ENCODE measurements at places on chromosomes 5 and 9.
A peak's percentile ranks its signal among the peaks of the same experiment; 100 is the strongest.

GRCh38 chr5:158911693-158912363 lies 187.9 kb downstream of the EBF1 start:
- DNase-seq: no peak

GRCh38 chr5:373710-374602 lies 52.4 kb downstream of the AHRR start:
- DNase-seq: no peak

GRCh38 chr9:37412431-37413151 lies 9.9 kb upstream of the GRHPR start:
- DNase-seq: no peak

- DNase-seq: peak; percentile 67
These were observed at the start of gene SPACA9 for GRCh38 chr9:132878695-132879456. Gene SPACA9, plus strand, starts transcription at chr9:132878898. Its CDS starts 5,050 bp downstream, at chr9:132883948.

GRCh38 chr5:42919600-42919999 lies 107.9 kb upstream of the SELENOP start:
- DNase-seq: no peak

DNA sequence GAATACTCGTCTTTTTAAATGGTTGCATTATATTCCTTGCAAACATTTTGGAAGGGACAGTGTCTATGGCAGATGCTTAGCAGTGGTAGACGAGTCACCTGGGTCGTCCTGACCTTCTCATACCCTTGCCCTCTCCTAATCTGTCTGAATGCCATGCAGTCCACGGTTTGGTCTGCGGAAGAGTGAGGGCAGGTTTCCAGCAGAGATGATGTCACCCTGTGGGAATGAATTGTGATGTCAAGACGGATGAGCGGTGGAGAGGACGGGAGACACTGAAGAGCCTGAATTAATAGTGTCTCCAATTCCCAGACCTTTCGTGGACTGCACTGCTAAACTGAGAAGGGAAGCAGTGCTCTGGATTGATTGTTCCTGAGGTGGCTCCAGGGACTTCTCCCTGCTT lies 329.0 kb upstream of the PANK3 start:
- DNase-seq: no peak

DNA sequence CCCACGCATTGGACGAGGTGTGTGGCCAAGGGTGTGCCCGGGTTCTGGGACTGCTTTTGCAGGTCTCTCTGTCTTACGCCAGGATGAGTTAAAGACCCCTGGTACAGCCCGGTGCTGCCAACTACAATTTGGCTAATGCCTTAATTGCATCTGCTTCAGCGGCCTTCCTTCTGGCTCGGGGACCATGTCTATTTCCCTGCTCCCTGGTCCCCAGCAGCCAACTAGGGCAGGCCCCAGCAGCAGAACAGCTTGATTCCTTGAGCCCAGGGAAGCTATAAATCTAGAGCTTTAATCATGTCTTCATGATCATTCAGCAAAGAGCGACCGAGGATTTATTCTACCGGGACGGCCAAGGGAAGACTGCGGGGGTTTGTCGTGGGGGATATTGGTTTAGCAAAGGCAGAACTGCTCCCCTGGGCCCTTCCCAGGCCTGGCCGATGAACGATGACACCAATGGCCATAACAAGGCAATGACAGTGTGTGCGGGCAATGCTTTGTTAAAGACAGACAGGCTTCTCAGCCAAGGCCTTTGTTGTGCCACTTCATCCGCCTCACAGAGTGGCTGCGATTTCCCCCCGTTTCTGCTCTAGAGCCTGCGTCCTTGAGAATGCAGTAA lies 51.4 kb downstream of the CFAP77 start:
- DNase-seq: no peak

GRCh38 chr5:172832383-172833315 lies 1.4 kb upstream of the ERGIC1 start:
- no peak for DNase-seq

GRCh38 chr9:90813523-90813922 lies 11.9 kb downstream of the SYK start:
- no peak for DNase-seq

DNA sequence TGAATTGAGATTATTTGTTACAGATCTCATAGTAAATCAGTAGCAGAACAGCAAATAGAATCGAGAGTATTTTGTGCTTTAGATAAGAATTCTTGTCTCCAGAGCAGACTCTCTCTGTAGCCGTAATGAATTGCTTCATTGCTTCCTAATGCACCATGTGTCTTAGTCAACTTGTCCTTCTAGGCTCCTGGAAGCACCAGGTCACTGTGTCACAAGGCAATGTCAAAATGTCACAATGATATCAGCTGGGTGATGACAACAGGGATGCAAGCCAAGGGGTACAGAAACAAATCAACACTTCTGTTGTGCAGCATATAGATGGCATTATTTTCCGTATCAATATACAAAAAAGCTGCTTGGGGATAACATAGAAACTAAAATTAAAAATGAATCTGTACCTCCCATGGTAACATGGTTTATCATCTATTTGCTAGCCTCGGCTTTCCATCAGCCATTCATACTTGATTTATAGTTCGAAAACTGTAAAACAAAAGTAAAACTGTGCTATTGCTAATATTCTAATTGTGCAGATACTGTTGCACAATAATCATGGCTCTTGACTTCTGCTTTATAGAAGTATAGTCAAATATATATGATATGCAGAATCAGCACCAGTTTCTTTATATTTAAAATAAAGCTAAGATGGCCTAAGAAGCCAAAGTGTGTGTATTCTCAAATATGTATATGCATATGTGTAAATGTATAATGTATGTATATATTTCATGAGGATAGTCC lies 435.9 kb upstream of the TLE4 start:
- DNase-seq: no peak

GRCh38 chr5:81980598-81981260 lies 8.9 kb downstream of the ATG10 start:
- DNase-seq: no peak

- no peak for DNase-seq
These were observed 441.5 kb downstream of the RASEF start for GRCh38 chr9:82621447-82621846.

DNA sequence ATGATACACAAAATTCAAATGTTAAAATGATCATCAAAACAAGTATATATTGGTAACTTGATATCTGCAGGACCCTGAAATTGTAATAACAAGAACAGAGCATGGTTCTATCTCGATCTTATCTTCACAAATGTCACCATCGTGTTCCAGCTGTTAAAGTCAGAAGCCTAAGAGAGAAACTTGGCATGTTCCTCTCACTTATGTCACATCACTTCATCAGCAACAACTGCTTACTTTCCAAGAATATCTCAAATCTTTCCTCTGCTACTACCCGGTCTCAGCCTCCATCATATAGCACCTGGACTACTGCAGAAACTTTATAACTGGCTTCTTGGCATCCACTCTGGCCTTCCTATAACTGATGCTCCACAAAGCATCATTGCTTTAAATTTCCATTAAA lies 84.9 kb downstream of the FBN2 start:
- DNase-seq: no peak

DNA sequence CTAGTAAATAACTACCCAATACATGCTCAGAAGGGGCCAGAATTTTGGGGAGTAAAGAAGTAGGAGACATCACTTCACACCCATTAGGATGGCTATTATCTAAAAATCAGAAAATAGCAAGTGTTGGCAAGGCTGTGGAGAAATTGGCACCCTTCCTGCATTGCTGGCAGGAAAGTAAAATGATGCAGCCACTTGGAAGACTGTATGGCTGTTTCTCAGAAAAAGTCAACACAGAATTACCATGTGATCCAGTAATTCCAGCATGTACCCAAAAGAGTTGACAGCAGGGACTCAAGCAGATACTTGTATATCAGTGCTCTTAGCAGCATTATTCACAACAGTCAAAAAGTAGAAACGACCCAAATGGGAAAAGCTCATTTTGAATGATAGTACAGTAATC lies 107.6 kb downstream of the APBA1 start:
- DNase-seq: no peak

DNA sequence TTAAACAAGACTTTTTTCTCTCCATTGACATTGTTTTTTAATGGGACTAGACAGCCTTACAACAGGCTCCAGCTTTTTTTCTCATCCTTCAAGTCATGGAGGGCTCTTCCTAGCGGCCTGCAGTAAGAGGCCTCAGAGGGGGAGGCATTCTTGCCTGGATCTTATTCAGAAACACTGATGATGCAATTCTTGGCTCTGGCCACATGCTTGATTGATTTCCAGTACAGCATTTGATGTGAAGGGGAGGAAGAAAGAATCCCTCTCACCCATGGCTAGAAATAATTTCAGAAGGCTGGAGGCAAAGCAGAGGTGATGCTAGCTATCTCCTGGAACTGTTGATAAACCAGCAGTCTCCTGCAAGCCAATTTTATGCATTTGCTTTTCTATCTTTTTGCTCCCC lies 324.8 kb downstream of the PRELID2 start:
- DNase-seq: peak; percentile 47

DNA sequence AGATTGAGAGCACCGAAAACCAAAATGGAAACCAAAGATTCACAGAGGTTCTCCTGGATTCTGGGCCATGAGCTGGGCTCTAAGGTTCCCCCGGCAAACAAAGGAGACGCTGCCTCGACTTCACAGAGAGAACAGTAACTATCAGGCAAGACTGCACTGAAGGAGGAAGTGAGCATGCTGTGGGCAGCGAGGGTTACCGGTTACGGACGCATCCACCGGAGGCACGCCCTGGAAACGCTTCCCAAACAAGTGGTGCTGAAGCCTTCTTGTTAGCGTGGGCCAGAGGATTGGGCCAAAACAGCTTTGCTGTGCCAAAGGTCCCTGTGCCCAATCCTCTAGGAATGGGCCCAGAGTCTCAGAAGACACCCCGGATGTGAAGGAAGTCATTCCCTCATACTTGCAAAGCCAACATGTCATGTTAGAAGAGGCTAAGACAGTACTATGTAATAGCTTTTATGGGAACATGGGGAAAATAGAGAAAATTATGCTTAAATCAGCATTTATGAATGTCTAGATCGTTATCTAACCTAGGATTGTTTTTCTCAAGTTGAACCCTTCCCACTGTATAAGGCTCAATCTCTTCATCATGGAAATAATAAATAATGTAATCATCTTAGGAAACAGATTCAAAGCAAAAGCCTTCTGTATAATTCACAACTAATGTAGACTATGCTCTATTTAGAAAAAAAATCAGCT lies 145.4 kb downstream of the GABBR2 start:
- no peak for DNase-seq

GRCh38 chr9:19464764-19465585 lies 56.2 kb downstream of the ACER2 start:
- peak; percentile 51 for DNase-seq

DNA sequence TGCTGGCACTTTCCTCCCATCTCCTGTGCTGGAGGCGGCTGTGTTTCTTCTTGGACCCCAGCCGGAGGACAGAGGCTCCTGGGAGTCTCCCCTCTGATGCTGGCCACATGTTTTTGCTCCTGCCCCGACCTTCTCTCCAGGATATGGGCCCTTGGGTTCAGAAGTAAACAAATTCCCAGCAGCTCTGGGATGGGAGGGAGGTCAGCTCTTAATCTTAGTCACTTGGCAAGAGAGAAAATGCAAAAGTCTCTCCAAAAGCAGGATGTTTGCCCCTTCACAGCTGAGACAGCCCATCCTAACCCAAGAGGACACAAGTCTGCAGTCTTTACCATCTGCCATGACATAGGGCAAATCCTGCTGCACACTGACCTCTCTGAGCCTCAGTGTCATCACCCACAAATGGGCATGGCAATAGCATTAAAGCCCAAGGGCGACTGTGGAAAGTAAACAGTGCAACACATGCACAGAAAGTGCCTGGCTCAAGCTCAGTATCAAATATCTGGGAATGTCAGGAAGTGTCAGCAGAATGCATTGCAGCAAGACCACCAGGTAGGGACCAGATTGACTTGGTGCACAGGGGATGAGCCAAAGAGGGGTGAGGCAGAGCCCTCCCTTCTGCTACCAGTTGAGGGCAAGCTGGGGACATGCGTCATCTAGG lies 117.0 kb upstream of the CXCL14 start:
- no peak for DNase-seq

DNA sequence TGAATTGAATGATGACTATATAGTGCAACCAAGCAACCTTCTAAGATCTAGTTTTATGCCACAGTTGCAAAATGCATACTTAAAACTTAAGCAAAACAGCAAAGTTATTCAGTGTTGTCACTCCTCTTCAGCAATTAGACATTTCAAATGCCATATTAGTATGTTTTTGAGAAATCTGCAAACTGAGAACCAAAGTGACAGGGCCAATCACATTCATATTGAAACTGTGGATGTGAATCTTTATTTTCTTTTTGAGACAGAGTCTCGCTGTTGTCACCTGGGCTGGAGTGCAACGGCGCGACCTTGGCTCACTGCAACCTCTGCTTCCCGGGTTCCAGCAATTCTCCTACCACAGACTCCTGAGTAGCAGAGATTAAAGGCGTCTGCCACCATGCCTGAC lies 249.2 kb upstream of the EFNA5 start:
- DNase-seq: no peak

GRCh38 chr9:92476962-92477361 lies 5.3 kb downstream of the ASPN start:
- DNase-seq: no peak

GRCh38 chr9:17057729-17058128 lies 77.1 kb upstream of the CNTLN start:
- DNase-seq: no peak

DNA sequence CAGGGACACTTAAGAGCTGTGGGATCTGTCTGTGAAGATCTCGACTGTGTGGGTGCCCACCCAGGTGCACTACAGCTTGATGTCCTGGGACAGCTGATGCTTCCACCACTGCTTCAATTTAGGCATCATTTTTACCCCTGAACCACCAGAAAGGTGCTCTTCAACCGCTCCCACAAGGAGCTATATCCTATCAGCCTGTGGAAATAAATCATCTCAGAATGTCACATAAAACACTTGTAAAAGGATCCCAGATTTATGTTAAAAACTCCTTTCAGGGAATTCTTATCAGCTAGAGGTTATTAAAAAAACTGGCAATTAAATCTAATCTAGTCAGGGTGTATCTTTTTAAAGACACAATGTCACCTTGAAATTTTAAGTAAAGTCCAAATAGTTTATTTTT lies 82.7 kb upstream of the PCA3 start:
- DNase-seq: no peak

DNA sequence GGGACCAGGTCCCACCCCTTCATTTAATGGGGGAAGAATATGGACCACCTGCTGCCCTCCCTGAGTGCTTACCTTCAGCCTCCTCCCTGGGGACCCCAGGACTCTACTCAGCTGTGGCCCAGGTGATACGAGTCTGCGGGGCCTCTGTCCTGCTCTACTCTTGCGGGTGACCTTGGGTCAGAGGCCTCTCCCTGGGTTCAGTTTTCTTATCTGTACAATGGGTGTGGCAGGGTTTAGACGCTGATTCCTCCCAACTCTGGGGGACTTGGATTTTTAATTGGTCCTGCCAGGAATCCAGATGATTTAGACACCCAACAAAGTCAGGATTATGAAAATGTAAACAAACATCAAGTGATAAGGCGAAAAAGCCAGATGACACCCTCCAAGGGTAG lies 25.0 kb downstream of the FAM163B start:
- no peak for DNase-seq

Measured in muscle of arm (tissue), 14 donors.